CD4-positive, CD25-positive, alpha-beta regulatory T cell (primary cell): ENCODE measurements at places on chromosomes 6 and 20.

GRCh38 chr20:35840421-35840820 is 68.6 kb downstream of the PHF20 start:
- DNase-seq, result no peak

DNA sequence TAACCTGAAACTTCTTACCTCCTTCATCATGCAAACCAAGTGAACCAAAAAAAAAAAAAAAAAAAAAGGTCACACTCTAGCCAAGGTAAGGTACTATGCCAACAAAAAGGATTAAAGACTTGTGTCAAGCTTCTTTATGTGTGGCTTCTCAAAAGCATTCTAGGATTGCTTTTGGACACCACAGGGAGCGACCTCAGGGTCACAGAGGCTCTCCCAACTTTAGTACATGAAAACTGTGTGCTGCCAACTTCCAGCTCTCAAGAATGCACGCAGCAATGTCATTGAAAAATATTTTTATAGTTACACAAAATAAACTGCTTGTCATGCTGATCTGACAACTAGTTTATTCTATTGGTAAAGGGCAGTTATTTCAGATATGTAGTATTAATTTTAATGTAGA is 243.8 kb downstream of the PLCB1 start:
- DNase-seq, result no peak

GRCh38 chr6:110654096-110654820 is 161.0 kb downstream of the CDK19 start:
- DNase-seq, result no peak

DNA sequence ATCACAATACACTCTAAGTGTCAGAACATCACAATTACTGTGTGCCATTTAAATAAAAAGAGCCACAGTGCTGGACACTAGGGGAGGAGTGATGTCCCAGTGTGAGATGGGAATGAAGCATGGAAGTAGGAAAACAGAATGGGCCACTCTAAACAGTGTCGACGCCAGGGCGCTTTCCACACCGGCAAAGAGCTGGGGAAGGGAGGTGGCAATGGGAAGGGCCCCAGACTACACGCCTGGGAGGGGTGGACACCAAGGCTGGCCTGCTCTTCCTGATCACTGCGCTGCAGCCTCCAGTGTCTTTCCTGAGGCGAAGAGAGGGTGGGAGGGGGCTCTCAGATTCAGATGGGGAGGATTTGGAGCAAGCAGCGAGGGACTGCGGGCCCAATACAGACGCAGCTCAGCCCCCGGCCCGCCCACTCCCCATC is 75.9 kb downstream of the ERMARD start:
- DNase-seq, result no peak

DNA sequence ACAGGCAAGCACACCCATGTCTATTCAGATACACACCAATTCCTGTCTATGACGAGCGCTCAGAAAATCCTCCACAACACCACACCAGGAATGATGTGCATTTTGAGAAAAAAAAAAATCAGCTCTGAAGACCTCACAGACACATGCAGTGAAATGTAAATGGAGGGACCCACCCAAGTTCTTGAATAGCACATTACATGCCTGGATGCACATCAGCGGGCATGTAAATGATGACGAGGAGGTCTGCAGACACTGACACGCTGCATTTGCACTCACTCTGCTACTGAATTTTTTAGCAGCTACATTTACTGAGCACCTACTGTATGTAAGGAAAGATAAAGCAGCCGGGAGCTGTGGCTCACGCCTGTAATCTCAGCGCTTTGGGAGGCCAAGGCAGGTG is 14.7 kb downstream of the NRSN2 start:
- no peak for DNase-seq
